ENCODE measurements at places on chromosomes 16 and 17.
A peak's percentile ranks its signal among the peaks of the same experiment; 100 is the strongest.

GRCh38 chr17:64449545-64449944, 630 bp downstream of the MILR1 start:
- DNase-seq = no peak

DNA sequence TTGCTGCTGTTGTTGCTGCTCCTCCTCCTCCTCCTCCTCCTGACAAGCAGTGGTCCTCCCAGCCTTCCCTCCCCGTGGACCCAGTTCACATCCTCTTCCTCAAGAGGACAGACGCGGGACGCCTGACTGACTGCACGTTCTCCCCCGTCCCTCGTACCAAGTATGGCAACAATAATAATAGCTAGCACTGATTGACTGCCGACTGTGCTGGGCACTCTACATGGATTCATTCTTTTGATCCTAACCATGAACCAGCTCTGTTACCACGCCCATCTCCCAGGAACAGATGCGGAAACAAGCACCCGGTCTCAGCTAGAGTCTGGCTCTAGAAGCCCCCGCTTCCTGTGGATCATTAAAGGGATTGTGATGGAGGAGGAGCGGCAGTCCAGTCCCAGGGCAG, 78.0 kb downstream of the GNAO1 start:
- no peak for DNase-seq

GRCh38 chr17:72063756-72064450, 56.9 kb upstream of the SOX9 start:
- DNase-seq = no peak

DNA sequence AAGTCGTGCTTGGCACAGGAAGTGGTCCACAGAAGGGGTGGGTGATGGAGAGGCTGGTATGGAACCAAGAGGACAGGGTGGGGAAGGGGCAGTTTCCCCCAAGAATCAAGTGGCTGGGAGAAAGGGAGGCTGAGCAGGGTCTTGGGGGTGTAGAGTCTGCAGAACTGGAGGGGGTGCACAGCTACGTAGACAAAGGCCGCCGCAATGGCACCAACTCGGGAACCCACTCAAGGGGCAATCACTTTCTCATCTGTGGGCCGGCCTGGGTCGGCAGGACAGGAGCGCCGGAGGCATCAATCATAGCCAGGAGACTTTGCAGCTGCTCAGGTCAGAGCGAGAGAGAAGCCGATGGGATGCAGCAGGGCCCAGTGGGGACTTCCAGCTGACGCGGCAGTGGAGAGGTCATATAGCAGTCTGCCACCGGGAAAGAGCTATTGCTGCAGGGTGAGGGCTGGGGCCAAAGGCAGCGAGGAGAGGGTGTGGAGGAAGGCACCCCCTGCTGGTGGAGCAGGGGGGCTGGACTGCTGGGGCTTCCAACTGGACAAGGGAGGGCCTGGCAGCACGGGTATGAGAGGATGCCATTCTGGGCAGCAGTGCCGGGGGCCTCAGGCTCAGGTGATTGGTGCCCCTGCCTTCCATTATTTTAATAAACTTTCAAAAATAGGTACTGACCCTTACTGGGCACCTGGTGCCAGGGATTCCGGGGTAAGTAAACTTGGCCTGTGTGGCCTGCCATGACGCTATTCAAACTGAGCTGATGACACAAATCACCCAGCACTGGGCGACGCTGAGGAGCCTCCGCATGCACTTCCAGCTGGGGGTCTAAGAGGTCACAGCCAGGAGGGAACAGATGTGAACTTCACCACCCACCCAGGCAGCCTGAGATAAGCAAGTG, 52.5 kb upstream of the MTSS2 start:
- peak; percentile 48 for DNase-seq

- DNase-seq = peak; percentile 80
Measured at GRCh38 chr17:81483085-81483861, 29.3 kb downstream of the ACTG1 start.
